ENCODE measurements at places on chromosomes 11 and 22.

- DNase-seq: no peak
Measured at GRCh38 chr11:125373426-125374391, 122.4 kb downstream of the FEZ1 start.

- no peak for DNase-seq
Measured at GRCh38 chr22:44850946-44851345, 98.6 kb downstream of the ARHGAP8 start.

GRCh38 chr22:17884893-17885292, 110.6 kb upstream of the BID start:
- no peak for DNase-seq

DNA sequence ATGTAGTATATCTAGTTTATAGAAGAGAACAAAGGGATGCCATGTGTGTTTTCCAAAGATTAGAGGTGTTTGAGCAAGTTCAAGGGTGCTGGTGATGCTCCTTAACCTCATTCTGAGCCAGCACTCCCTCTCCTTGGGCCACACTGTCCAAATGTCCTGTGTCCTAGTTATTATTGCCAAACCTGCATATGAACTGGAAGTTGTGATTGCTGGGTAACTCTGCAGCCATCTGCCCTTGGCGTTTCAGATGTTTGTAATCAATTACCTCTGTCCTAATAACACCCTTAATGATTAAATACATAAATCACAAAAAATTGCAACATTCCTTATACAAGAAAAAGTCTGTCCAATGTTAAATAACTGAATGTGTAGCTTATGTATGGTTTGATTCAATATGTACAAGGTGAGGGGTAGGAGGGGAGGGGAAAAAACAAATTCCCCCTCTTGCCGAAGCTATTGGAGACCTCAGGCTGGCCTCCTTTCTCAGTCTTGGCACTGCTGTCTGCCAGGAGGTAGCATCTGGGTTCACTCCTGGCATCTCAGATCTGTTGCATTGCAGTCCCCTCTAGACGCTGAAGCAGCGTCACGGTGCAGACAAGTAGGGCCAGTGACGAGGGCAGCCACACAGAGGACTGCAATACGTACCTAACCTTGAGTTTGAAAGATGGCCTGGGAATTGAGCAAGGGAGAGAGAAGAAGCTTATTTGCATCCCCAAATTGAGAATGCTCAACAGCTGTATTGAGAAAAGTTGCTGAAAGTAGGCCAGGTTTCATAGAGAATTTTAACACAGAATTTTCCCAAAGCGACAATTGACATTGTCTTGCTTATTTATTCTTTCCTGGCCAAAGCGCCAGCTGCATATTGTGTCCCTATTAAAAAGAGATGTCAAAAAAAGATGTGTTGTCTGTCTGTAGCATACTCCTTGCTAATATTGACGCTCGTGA, 89.6 kb upstream of the ARHGAP32 start:
- DNase-seq: no peak
